ENCODE measurements at places on chromosomes 11 and 22.

DNA sequence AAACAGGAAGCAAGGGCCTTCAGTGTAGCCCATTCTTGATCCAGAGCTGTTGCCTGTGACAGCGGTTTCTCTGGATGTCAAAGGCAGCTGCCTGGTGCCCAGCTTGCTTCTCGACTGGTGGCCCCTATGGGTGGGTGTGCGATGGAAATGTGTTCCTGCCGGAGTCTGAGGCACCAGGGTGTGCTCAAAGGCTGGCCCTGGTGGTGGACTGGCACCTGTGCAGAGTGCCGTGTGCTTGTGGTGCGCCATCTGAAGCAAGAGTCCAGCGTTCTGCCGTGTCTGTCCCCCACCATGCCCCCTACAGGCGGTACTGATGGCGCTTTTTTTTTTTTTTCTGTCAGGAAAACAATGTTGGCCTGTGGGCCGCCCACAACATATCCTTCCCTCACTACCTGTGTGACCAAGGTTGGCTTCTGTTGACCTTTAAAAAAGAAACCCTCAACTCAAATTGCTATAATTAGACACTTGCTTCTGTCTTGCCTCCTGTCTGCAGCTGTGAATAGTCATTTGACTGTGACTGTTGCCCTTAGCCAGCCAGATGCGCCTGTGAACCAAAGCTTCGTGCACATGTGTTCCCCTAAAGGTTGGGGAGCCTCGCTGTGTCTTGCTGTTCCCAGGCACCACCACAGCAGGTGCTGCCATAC lies 4.7 kb upstream of the RANBP1 start:
- DNase-seq: peak; percentile 37

DNA sequence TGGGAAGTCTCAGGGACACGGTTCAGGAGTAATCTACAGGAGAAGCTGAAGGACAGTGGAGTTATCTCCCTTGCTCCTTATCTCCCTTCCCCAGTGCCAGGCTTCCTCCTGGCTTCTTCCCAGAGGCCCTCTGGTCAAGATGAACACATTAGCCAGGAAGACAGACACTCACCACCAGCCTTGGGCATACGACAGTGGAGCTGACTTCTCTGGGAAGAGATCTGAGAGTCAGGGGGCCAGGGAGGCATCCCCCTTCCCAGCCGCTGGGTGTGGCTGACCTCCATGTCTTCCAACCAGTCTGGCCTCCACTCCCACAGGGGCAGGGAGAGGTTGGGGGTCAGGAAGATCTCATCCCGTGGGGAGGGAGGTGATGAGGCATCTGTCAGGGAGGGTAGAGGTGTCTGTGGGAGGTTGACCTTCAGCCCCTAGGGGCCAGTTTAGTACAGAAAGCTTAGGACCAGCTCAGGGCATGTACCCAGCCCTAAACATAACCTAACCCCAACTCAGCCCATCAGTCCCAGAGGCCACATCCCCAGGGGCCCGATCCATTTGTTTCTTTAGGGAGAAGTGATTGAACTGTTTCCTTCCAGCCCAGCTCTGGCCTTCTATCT lies 12.7 kb downstream of the ROBO4 start:
- no peak for DNase-seq

- peak; percentile 51 for DNase-seq
These were observed 85.2 kb upstream of the IGLL5 start for GRCh38 chr22:22802339-22802970.

GRCh38 chr22:29973269-29973668 lies 90.3 kb downstream of the MTMR3 start:
- DNase-seq: no peak

- DNase-seq: no peak
These were observed 169.6 kb upstream of the PGR start for GRCh38 chr11:101299210-101299609.

- DNase-seq: no peak
These were observed 22.8 kb downstream of the SLC5A4 start for GRCh38 chr22:32232191-32232830.

DNA sequence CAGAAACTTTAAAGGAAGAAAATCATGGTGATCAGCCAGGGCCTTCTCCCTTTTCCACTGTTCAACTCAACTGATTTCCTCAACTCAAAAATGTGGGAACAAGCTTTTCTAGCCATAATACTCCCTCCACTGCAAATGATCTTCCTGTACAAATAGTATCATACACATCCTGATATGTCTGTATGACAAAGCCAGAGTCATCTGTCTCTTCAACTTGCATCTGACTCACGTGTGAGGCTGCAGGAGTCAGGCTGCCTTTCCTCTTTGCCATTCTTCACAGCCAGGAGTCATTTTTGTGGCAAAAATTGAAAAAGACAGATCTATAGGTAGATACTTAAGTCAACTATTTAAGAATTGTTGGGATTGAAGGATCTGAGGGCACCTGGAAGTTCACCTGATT lies 13.3 kb downstream of the PATZ1 start:
- no peak for DNase-seq

- DNase-seq: no peak
These were observed 14.2 kb downstream of the TMEM121B start for GRCh38 chr22:17106785-17107546.

DNA sequence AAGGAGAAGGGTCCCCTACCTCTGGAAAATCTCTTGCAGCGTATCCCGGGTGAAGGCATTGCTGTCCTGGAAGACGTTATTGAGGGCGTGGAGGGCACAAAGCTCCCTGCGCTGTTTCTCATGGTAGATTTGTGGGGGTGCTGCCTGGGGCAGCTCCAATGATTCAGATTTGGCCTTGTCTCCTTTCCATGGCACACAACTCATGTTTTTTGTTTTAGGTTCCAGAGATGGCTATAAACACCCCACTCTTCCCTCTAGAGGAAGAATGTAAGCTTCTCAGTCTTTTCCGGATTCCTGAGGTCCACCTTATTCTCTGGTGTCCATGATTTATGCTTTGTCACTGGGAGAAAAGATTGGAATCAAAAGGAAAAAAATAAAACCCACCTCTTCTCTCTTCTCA lies 959 bp downstream of the JOSD1 start:
- no peak for DNase-seq

- DNase-seq: no peak
These were observed 265.1 kb downstream of the FAM76B start for GRCh38 chr11:95524314-95525036.

GRCh38 chr22:45832180-45832579 lies 144.8 kb downstream of the WNT7B start:
- DNase-seq: no peak

- no peak for DNase-seq
These were observed 39.1 kb downstream of the XRRA1 start for GRCh38 chr11:74909812-74910211.

DNA sequence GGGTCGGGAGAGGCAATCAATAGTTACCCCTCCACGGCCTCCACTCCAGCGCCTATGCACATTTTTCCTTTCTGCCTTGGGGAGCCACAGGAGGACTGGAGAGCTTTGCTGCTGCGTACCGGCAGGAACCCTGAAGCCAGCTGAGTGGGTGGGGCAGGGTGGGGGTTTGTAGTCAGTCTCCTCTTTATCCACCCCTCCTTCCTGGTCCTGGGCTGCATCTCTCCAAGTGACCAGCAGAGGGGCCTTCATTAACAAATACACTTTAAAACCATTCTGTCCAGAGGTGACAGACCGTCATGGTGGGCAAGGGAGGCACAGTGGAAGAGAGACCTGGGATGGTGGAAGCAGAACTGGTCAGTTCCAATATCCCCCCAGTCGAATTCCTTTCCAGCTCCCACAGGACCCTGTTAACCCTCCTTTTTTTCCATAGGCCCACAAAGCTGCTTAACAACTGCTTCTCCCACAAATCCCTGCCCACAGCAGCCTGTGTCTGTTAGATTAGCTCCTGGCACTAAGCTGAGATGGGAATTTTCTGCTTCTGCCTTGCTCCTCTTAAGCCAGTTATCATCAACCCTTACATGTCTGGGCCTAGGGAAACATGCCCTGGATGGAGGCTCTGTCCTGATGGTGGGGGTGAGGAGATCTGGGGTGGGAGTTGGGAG lies 3.9 kb upstream of the ABCG4 start:
- DNase-seq: no peak

DNA sequence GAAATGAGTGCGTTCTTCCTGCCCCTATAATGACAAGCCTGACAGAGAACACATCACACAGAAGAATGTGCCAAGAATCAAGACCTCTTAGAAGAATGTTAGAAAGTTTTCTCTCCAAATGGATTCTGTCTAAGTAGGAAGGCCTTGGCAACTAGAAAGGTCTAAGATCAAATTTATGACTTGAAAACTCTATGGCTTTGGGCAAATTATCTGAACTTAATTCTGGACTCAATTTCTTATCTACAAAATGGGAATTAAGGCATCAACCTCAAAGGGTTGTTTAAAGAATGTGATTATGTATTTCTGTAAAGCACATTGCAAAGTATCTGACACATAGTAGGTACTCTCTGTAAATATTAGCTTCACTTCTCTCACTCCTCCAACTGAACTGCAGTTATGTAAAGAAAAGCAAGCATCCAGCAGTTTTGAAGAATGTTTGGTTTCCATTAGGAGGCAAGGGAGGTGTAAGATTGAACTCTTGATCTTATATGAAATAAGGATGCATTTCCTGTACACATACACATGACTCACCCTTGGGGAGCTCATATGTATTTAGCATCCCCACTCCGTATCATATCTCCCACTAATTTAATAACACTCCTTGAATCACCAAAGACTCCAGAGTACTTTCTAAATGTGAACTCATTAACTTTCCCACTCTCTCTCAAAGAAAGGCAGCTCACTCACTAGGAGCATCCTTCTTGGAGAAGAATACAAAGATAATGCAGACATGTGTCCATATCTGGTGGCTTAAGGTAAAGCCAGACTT lies 77.6 kb downstream of the ETS1 start:
- no peak for DNase-seq

- DNase-seq: peak; percentile 8
These were observed 19.7 kb downstream of the EPS8L2 start for GRCh38 chr11:725624-726202.

DNA sequence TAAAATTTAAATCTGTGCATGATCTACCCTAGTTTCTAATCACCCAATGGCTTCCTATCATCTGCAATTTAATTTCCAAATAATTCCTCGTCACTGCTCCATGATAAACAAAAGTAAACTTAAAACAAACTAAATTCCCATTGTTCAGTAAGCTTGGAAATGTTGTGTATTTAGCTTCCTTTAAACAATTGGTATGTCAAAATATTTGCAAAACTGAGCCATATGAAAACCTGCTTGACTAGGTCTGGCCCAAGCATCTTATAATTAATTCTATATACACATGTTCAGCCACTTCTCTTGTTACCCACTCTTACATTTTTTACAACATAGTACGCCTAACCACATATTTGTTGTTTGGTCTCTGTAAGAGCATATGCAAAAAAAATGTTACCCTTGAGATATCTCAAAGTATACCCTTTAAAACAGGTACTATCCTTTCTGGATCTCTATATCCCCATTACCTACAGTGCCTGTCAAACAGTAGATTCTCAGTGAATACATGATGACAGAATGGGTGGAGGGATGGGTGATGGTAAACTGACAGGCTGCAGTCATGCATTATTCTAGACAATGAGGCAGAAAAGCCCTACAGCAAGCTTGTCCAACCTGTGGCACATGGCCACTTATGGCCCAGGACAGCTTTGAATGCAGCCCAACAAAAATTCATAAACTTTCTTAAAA lies 1277.9 kb upstream of the TENM4 start:
- DNase-seq: no peak

DNA sequence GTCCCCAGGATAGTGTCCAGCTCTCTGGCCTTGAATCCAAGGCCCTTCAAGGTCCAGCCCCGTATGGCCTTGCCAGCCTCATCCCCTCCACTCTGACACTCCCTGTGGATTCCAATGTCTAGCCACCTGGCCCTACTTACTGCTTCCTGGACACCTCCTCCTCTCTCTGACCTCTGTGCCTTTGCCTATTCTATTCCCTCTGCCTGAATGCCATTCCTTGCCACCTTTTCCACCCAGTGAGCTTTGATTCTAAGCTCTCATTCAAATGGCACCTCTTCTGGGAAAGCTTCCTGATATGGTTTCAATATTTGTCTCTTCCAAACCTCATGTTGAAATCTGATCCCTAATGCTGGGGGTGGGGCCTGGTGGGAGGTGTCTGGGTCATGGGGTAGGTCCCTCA lies 31.9 kb upstream of the TTLL12 start:
- DNase-seq: no peak

DNA sequence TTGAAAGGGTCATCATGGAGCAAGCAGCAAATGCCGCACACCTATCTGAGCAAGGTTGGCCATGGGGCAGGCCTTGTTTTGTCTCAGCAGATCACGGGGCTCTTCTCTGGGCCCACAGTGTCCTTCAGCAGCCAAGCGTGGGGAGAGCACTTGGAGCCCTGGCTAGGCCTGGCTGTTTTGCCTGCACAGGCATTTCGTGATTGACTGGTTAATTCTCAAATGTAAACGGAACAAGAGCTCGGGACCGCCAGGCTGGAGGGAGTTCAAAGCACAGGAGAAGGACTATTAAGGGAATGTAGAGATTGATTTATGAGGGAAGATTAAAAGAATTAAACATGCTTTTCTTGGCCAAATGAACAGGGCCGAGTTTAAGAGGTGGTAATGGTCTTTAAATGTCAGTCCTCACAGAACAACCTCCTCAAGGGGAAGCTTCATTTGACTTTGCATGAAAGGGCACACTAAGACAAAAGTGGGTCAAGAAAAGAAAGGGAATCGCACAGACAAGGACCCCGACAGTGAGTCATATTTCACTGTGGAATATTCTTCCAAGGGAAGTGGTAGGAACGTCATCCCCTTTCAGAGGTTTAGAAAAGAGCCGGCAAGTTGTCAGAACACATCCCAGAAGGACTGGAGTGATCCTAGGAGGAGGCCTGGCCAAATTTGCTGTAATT lies 20.7 kb downstream of the SPON1 start:
- DNase-seq: no peak

- no peak for DNase-seq
These were observed 18.4 kb upstream of the CHRM4 start for GRCh38 chr11:46410021-46410420.

DNA sequence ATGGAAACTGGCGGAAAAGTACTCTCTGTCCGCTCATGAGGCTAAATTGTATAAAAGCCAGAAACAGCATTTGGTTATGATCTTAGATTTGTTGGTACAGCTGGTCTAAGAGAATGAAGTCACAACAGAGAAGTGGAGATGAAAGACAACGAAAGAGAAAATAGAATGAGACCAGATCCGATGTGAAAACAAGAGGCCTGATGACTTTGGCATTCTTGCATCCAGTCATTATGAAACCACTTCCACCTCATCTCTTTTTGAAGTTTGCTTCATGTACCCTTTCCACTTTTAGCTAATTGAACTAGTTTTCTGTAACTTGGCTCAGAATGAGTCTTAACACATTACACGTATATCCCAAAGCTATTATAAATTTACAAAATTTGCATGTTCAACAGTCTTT lies 1431.7 kb downstream of the LRRC4C start:
- DNase-seq: no peak

- DNase-seq: peak; percentile 19
These were observed 2.2 kb upstream of the VPS11 start for GRCh38 chr11:119065369-119065768.
